CD8-positive, alpha-beta memory T cell (primary cell): ENCODE measurements at places on chromosomes 5 and 9. TPM values are rescaled to one million over a fixed set of nuclear protein-coding genes. Genes with fewer than 3 reads are reported as not detected.

DNA sequence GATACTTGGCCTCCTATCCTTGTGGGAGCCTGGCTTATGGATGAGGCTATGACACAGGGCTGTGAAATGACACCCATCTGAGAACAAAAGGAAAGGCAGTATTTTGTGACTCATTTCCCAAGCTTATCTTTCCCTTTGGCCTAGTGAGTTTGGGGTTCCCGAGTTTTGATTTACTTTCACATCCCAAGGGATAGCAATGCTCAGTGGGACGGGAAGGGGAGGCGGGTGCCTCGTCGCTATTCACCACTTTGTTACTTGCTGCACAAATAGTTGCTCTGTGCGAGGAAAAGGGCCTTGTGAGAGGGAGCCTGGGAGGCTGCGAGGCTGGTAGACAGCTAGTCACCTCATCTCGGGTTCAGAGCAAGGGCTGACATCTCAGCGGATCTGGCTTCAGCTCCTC lies 59.1 kb upstream of the ENTREP1 start:
- no peak for DNase-seq

The TMEM171 gene
- total RNA-seq, result not detected

DNA sequence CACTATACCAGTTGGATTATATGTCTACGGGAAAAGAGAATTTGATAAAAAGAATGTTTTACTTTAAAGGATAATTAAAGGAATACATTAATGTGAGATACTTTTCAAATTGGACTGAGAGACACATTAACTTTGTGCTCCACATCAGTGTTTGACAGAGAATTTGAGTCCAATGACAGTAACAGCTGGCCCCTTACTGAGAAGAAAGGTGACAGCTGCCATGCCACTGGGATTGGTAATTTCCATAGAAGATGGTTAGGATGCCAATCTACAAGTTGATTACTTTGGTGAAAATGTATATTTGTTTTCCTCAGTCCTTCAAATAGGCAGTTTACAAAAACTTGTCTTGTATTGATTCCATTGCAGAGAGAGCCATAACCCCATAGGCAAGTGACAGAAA lies 578.4 kb downstream of the SLCO4C1 start:
- DNase-seq, result no peak

GRCh38 chr9:115373000-115373709 lies 255.2 kb upstream of the TNC start:
- DNase-seq, result no peak

The LCN6 gene
- total RNA-seq, result not detected

The MAN1B1 gene
- total RNA-seq, result 32.7 TPM
